CD14-positive monocyte (primary cell): ENCODE measurements at places on chromosomes 4 and X. TPM values are rescaled to one million over a fixed set of nuclear protein-coding genes. Genes with fewer than 3 reads are reported as not detected.

Gene RBMX2
- polyA plus RNA-seq = 15.0 TPM

Gene ARHGAP24
- polyA plus RNA-seq = 18.8 TPM

Gene JAKMIP1
- polyA plus RNA-seq = 0.08 TPM

DNA sequence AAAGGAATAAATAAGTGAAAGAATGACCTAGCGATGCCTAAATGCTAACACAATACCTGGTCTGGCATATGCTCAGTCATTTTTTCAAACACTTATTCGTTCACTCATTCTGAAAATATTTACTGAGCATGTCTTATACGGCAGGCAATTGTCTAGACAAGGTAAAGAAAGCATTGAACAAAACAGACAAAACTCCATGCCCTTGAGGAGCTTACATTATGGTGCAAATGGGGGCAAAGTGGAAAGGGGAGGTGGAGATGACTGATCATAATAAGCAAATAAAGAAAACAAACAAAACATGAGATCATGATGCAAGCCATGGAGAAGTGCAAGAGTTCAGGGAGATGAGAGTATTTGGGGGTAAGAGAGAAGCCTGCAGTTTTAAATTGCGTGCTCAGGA lies 334.6 kb upstream of the PPARGC1A start:
- DNase-seq = no peak

- DNase-seq = no peak
Measured at GRCh38 chrX:36414056-36414455, 494.5 kb downstream of the CFAP47 start.

GRCh38 chr4:80521438-80521837 lies 185.9 kb downstream of the CFAP299 start:
- no peak for DNase-seq

DNA sequence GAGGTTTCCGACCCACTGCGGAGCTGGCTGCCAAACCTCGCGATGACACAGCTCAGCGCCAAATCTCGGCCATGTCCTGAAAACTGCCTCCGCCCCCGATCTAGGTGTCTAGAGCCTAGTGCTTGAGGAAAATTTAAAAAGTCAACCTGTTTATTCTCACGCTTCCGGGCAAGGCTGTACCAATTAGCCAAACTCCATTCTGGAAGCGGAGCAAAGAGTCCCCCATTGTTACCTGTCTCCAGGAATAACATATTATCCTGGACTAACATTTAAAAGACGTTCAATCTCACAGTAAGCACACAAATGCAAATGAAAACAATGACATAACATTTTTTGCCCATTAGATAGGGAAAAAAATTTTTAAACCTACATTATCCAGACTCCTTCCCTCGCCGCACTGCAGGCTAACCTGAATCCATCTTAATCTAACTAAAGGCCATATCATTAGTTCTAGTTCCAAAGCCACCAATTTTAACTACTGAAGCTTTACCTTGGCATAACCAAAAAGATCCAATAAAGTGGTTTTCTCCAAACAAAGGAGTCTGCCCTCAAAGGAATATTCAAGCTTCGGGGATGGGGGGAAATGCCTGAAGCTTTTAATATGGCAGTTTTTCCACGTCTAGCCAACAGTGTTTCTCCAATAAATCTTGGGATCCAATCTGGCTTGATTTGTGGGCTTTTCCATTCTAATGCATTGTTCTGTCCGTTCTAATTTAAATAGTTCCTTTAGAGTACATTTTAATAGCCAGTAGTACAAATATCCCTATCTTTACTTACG lies 1.9 kb downstream of the HUWE1 start:
- DNase-seq = no peak

DNA sequence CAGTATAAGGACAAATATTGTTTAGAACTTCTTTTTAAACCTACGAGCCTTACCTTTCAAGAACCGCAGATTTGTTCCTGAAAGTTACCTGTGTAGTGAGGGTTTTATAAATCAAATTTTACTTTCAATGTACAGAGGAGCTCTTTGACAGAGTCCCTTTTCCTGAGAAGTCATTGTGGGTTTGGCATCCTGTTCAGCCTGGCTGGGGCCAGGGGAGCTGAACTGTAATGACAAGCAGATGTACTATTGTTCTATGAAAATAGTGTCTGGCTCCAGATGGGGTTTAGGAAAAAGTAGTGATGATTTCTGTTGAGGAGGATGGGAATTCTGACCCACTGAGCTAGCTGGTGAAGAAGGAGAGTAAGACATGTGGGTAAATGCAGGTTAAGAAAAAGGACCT lies 196.2 kb upstream of the PGRMC2 start:
- DNase-seq = no peak

DNA sequence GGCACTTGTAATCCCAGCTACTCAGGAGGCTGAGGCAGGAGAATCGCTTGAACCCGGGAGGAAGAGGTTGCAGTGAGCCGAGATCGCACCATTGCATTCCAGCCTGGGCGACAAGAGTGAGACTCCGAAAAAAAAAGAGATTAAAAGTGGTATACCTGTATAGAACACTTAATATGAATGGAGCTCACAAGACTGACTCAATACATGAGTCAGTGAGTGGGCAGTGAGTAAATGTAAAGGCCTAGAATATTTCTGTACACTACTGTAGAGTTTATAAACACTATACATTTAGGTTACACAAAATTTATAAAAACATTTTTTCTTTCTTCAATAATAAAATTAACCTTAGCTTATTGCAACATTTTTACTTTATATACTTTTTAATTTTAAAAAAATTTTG lies 93.8 kb downstream of the CENPC start:
- no peak for DNase-seq

- no peak for DNase-seq
Measured at GRCh38 chr4:56668267-56668666, 12.8 kb downstream of the HOPX start.

- peak; percentile 40 for DNase-seq
Measured at GRCh38 chr4:37797374-37797773, 29.1 kb upstream of the PGM2 start.

DNA sequence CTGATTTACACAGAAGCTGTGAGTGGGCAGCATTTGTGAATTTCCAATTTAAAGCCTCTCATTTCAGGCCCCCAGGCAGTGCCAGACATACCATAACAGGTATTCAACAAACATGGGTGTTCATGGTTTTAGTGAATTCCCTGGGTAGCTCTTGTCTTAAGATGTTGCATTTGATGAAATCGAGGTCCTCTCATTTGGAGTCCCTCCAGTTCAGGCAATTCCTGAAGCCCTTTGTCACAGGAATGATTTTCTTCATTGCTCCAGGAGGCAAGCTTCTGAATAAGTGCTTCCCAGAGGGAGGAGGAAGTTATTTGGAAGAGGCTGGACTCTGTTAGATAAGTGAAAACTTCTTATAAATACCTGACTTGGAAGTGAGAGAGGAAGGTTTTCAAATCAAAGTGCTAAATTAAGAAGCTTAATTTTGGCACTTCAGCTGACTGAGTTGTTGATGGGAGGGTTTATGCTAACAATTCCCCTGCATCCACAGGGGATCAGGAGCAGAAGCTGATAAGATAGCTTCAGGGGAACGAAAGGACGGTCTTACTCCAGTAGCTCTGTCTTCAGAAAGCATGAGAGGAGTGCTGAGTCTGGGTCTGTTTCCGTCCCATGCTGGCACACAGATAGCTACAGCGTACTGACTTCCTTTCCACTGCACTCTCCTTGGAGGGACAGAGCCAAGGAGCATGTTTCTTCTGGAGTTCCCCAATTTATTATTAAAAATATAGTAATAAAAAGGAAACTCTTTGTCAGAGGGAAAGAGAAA lies 543.1 kb downstream of the GBA3 start:
- DNase-seq = no peak
